NCI-H2029 (cell line): ENCODE measurements at places on chromosomes 13 and 19.

DNA sequence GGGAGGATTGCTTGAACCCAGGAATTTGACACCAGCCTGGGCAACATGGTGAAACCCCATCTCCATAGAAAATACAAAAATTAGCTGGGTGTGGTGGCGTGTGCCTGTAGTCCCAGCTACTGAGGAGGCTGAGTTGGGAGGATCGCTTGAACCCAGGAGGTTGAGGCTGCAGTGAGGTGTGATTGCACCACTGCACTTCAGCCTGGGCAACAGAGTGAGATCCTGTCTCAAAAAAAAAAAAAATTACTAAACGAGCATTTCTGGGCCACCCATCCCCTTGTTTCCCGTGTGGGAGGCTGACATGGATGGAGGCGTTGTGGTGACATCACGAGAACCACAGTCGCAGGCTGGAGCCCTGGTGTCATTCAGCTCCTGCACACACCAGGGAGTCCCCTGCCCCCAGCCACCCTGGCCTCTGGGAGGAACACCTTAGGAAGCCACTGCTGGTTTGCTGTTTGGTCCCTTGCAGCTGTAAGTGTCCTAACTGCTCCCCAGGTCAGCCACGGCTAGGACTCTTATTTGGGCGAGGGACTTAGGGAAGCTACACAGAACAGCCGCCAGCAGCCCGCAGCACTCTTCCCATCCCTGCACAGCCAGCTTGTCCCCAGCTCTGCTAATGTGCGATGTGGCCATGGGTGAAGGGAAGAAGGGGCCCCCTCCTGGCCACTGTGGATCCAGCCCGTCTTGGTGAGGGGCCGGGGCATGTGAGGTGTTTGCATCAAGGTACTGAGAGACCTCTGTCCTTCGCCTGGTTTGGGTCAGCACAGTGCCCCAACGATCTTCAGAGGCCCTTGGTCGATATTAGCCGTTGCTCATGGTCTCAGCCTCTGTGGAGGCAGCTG is 12.7 kb downstream of the NKPD1 start:
- no peak for DNase-seq

DNA sequence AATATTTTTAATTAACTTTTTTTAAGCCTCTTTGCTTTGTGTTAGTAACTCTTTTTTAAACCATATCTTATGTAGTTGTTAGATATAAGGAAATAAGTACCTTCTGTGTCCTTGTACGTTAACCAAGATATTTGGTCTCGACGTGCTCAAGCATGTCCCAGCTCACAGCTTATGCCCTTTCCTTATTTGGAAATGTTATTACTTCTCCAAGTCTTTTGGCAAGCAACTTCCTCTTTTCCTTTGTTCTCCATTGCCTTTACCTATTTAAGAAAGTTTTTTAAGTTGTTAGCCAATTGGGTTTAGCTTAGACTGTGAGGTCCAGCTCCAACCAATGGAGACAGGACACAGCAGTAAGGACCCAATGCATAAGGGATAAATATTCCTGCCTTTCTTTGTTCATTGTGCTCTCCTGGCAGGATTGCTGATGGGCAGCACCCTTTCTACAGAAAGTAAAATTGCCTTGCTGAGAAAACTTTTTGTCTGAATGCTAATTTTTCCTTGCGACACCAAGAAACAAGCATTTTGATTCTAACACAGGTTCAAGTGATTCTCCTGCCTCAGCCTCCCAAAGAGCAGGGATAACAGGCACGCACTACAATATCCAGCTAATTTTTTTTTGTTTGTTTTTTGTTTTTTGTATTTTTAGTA is 5.2 kb downstream of the DKKL1 start:
- no peak for DNase-seq

DNA sequence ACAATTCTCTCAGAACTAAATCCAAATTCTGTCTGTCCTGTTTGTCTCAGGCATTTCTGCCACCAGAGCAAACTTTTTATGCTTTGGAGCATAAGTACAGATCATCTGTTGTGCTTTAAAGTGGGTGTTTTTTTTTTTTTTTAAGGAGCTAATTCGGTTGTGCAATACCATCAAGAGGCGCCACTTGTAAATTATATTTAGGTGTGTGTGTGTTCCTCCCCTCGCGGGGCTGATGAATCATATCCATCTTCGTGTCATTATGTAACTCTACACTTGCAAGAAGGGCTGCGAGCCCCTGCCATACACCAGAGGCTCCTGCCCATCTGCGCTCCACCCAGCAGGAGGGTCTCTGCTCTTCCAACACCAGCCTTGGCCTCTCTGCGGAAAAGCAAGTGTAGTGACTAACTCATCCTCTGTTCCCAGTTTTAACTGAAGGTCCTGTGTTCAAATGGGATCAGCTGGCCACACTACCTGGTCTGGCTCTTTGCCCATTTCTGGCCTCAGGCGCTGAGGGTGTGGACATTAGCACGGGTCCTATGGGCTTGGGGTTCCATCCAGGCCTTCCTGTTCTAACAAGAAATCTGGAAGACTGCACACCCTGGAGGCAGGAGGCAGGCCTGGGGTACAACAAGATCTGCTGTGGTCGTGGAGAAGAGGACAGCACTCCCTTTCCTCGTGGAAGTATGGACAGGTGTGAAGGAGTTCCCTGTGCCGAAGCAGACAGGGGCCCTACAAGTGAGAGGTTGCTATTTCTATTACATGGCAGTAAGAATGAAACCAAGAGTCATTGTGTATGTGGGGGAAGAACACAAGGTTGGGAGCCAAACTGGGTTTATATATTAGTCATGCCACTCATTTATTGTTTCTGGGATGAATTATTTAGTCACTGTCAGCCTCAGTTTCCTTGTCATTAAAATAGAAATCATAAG is 96.1 kb upstream of the MBNL2 start:
- no peak for DNase-seq

DNA sequence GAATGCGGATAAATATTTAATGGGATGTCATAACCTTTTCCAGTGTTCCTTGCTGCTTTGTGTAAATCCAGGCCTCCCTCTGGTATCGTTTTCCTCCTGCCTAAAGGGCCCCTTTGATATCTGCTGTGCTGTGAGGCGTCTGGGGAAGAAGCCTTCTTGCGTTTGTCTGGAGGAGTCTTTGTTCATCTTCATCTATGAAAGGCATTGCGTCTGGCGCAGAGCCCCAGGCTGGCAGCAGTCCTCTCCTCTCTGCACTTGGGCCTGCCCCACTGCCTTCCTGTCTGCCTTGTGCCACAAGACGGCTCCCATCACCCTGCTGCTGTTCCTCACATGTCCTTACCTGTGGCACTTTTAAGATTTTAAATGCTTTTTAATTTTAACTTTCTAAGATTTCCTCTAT is 9.8 kb downstream of the PROZ start:
- DNase-seq, result no peak

DNA sequence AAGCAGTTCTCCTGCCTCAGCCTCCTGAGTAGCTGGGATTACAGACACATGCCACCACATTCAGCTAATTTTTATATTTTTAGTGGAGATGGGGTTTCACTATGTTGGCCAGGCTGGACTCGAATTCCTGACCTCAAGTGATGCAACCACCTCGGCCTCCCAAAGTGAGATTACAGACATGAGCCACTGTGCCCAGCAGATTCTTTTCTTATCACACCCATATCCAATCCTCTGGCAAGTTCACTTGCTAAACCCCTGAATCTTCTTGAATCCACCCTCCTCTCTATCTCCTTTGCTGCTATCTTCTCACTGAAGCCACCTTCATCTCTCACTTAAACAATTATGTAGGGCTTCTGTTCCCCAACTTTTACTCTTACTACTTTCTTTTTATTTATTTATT is 17.5 kb downstream of the TMEM143 start:
- DNase-seq, result no peak

DNA sequence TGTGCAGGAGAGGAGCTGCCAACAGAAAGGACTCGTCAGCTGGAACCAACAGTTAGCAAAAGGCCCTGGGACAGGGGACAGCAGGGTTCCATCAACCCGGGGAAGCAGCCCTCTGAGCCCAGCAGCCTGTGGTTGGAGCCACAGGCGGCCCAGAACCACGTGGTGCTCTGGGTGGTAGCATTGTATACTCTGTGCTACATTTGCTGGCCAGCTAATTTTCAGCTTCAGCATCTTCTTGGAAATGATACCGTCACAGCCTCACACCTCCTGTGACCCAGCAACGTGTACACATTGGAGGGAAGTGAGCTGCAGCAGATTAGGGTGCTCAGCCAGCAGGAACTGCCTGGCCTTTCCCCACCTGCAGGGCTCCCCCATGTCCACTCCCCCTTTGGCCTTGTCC is 13.1 kb upstream of the MTIF3 start:
- DNase-seq, result no peak

DNA sequence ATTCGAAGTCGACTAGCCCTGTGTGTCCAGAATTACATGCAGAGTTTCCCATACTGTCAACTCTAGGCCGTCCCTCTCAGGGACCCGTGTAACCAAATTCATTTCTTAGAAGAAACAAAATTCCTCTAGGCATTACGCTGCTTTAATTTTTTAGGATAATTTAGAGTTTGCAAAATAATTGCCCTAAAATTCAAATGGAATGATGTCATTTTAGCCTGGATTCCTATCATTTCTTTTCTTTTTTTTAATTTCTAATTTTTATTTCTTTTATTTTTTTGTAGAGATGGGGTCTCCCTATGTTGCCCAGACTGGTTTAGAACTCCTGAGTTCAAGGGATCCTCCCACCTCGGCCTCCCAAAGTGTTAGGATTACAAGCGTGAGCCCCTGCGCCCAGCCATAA is 1.3 kb upstream of the ATP4B start:
- no peak for DNase-seq

- peak; percentile 54 for DNase-seq
Observed at GRCh38 chr19:45079063-45079910, at the start of gene GEMIN7. Gene GEMIN7 (plus strand): TSS chr19:45079260. CDS start chr19:45090115, 10,855 bp downstream.

GRCh38 chr13:46160471-46161066 is 21.4 kb downstream of the LCP1 start:
- DNase-seq, result no peak

- no peak for DNase-seq
Observed at GRCh38 chr13:113162783-113163685, 4.6 kb downstream of the PROZ start.
